ENCODE measurements at places on chromosomes 12 and 14. TPM values are rescaled to one million over a fixed set of nuclear protein-coding genes. Genes with fewer than 3 reads are reported as not detected.
A peak's percentile ranks its signal among the peaks of the same experiment; 100 is the strongest.

FSCB gene
- total RNA-seq: not detected

PPM1H gene
- total RNA-seq: 1.2 TPM

LALBA gene
- not detected for total RNA-seq

SCNN1A gene
- total RNA-seq: not detected

AGAP2 gene
- total RNA-seq: under 0.01 TPM

GRCh38 chr14:46581036-46581671 is 70.4 kb downstream of the RPL10L start:
- no peak overlapping the region for H3K27ac ChIP-seq
- H3K4me1 ChIP-seq: no peaks in the 10 kb centered on the region
- no peak overlapping the region for H3K4me3 ChIP-seq
- H3K36me3 ChIP-seq: no peaks in the 10 kb centered on the region
- peak; percentile 59 for DNase-seq
- no peaks in the 10 kb centered on the region for H3K27me3 ChIP-seq

DNA sequence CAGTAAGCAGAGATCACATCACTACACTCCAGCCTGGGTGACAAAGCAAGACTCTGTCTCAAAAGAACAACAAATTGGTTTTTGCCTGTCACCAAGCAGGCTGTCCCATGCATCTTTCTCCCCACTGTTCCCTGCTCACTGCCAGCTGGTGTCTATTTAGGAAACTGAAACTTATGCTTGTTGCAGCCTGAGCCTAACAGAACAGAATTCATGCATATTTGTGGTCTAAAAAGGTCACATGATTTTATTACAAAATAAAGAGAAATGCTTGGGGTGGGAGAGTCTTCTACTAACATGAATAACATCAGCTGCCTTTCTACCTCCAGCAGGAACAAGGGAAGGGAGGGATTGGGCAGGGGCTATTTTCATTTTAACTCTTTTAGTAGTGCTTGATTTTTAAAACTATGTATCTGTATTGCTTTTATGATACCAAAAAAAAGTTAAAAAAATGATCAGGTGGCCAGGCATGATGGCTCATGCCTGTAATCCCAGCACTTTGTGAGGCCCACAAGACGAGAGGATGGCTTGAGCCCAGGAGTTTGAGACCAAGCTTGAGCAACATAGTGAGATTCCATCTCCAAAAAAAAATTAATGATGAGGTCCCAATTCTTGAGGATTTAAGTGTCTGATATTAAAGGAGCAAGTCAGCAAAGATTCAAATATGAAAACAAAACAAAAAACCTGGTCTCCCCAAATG is 923 bp downstream of the STAT2 start:
- peaks cover 23% of the 10 kb centered on the region for H3K4me1 ChIP-seq
- H3K27me3 ChIP-seq: no peaks in the 10 kb centered on the region
- H3K4me3 ChIP-seq: peak overlapping the region; percentile 87
- H3K27ac ChIP-seq: peak overlapping the region; percentile 81

- H3K27ac ChIP-seq: no peak overlapping the region
- H3K4me3 ChIP-seq: no peak overlapping the region
These were observed 22.1 kb downstream of the PSMC1 start for GRCh38 chr14:90278199-90279175.

DNA sequence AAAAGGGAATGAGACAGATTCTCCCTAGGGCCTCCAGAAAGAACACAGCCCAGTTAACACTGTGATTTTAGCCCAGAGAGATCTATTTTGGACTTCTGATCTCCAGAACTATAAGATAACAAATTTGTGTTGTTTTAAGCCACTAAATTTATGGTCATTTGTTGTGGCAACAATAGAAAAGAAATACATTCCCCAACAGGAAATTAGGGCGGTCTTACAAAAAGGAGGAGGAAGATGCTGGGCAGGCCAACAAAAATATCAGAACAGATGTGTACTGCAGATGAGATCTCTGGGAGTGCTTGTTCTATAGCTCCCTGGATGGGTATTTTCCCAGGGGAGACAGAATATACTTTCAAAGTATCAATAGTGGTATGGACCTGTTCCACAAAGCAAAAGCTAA is 32.0 kb upstream of the SOCS2 start:
- no peaks in the 10 kb centered on the region for H3K27me3 ChIP-seq
- H3K4me3 ChIP-seq: no peak overlapping the region
- no peak overlapping the region for H3K27ac ChIP-seq
- DNase-seq: no peak
- H3K36me3 ChIP-seq: peaks cover 6% of the 10 kb centered on the region
- peaks cover 7% of the 10 kb centered on the region for H3K4me1 ChIP-seq

DNA sequence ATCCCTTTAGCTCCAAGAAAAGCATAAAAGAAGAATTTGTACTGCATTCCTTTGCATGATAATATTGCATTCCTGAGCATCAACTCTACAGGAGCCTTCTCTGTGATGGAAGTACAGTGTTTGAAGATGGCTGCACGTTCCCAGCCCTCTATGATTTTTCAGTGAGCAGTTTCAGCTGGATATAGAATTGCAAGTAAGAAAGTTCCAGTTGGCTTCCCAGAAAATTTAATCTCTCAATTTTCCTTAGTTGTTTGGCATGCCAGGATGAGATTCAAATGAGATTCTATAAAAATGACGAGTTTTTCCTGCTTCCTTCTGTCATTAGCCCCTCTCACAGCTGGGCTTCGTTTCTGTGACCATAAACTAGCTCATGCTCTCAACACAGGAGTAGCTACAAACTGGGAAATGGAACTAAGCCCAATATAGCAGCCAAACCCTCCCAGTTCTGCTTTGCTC is 109.9 kb downstream of the TTC8 start:
- H3K27me3 ChIP-seq: no peaks in the 10 kb centered on the region
- DNase-seq: peak; percentile 16
- peaks cover 12% of the 10 kb centered on the region for H3K4me1 ChIP-seq
- H3K27ac ChIP-seq: no peak overlapping the region
- H3K4me3 ChIP-seq: no peak overlapping the region
